ENCODE measurements at places on chromosomes 1 and 21.

- DNase-seq, result no peak
These were observed 152.7 kb upstream of the NEGR1 start for GRCh38 chr1:72435025-72435424.

DNA sequence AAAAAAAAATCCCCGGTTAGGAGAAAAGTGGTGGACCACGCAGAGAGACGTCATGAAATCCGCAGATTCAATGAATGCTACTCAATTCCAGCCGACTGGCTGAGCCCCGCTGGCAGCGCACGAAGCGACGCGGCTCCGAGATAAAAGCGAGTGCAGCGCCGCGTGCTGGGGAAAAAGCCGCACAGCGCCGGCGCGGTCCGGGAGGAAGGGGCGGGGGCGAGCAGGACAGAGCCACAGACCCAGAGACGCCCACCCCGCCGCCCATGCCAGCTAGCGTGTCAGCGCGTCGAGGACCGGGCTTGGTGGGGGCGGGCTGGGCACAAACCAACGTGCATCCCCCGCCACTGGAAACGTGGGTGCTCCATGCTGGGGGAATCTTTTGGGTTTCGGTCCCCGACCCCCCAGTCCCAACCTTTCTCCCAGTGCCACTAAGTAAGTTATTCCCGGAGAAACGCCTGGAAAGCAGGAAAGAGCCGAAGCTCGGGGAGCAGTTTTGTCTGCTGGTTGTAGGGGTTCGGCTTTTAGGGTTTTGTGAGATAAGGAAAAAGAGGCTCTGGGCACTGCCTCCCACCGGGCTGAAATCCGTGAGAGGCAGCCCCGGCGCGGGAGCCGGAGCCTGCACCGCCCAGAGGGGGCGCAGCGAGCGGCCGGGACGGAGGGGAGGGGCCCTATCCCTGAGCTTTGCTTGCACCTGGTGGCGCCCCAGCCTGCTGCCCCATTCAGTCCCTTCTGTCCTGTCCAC is at the start of gene KCNJ6:
Gene KCNJ6 (minus strand): TSS at position 148 of the 742 bp plus-strand sequence. CDS start 75,775 bp downstream, outside the sequence.
- DNase-seq, result peak; percentile 87

DNA sequence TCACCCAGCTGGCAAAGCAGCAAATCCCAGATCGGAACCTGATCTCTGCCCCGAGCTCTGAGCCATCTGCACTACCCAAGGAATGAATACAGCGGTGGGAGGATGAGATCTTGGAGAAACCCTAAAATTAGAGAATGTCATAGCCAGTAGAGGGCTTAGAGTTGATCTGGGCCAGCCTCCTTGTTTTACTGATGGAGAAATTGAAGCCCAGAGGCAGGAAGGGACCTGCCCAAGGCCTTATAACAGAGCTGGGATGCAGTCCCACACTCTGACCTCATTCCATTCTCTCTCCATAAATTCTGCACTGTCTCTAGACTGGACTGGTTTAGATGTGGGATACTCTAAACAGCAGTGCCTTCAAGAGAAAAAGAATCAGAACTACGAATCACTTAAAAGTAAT is 4.8 kb upstream of the SFN start:
- DNase-seq, result no peak

DNA sequence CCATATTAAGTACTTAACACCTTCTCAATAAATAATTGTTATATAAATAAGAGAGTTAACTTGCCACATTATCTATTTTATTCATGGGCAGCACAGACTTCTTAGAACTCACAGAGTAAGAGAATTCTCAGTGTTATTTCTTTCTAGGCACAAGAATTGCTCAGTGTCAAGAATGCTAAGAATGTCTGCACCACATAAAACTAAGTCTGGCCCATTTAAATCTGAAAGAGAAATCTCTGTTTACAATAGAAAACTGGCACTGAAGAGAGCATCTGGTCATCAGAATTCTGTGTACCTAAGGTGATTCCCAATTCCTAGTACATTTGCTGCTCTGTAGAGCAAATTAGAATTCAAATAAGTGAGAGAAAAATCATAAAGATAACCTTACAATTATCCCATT is 3.8 kb downstream of the OR10K2 start:
- peak; percentile 1 for DNase-seq

GRCh38 chr1:43144237-43144636 is 27.9 kb downstream of the EBNA1BP2 start:
- DNase-seq, result no peak

DNA sequence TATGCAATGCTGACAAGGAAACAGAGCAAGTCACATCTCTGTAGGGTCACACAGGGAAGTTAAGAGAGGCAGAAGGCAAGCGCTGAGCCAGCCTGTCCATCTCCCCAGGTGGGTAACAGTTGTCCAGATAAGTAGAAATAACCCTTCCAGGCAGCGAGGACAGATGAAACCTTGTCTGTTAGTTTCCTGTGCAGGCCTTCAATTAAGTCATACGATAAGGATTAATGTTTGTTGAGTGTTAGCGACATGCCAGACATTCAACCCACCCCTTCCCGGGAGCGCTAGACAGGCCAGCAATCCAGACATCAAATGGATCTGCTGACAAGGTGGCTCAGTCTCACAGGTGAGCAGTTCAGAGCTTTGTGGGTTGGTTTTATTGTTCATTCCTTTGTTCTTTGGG is 221.5 kb upstream of the FMN2 start:
- DNase-seq, result no peak

GRCh38 chr1:219076326-219076937 is 97.2 kb upstream of the LYPLAL1 start:
- no peak for DNase-seq

GRCh38 chr21:29671728-29672127 is 268.1 kb downstream of the GRIK1 start:
- no peak for DNase-seq

DNA sequence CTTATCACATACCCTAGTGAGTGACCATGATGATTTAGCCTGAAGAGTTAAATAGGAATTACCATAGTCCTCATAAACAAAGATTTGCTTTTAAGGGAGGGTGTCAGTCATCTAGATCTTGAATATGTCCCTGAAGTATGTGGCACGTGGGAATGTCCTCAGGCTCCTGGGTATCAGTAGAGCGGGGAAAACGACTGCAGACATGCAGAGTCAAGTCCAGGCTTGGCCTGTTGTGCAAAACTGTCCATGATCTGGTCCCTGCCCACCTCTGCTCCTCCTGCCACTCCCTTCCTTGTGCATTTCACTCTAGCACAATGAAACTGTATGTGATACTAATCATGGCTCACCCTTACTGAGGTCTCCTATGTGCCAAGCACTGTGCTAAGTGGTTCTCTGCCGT is 12.9 kb downstream of the MOV10 start:
- DNase-seq, result no peak

DNA sequence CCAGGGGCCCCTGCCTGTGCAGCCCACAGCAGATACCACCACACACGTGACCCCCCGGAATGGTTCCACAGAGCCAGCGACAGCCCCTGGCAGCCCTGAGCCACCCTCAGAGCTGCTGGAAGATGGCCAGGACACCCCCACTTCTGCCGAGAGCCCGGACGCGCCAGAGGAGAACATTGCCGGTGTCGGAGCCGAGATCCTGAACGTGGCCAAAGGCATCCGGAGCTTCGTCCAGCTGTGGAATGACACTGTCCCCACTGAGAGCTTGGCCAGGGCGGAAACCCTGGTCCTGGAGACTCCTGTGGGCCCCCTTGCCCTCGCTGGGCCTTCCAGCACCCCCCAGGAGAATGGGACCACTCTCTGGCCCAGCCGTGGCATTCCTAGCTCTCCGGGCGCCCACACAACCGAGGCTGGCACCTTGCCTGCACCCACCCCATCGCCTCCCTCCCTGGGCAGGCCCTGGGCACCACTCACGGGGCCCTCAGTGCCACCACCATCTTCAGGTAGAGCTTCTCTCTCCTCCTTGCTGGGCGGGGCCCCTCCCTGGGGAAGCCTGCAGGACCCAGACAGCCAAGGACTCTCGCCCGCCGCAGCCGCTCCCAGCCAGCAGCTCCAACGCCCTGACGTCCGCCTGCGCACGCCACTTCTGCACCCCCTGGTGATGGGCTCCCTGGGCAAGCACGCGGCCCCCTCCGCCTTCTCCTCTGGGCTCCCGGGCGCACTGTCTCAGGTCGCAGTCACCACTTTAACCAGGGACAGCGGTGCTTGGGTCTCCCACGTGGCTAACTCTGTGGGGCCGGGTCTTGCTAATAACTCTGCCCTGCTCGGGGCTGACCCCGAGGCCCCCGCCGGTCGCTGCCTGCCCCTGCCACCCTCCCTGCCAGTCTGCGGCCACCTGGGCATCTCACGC is 51.0 kb downstream of the COL18A1 start:
- no peak for DNase-seq

DNA sequence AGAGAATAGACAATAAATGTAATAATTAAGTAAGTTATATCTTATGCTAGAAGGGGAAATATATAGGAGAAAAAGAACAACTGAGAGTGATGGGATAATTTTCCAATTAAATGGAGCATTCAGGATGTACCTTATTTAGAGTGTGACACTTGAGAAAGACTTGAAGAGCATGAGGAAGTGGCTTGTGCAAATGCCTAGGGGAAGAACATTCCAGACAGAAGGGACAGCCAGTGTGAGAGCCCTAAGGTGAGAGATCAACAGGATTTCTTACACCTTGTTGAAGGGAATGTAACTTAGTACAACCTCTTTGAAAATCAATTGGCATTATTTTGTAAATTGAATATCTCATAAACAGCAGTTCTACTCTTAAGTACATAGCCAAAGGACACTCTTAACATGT is 28.8 kb upstream of the TSPAN2 start:
- DNase-seq, result peak; percentile 37

DNA sequence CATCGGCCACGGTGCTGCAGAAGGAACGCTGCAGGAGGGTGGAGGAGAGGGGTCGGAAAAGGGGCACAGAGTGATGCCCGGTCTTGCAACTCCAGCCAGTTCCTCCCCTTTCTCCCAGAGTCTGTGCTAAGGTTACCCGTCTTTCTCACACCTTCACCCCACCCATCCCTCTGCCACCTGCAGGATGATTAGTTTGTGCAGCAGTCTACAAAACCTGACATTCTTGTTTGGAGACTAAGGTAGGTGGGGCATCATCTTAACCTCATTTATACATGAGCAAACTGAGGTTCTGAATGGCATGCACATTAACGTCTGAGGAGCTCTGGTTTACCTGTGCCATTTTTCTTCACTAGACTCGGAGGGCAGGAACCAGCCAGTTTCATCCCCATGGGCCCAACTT is 232.3 kb downstream of the GRIK3 start:
- no peak for DNase-seq

DNA sequence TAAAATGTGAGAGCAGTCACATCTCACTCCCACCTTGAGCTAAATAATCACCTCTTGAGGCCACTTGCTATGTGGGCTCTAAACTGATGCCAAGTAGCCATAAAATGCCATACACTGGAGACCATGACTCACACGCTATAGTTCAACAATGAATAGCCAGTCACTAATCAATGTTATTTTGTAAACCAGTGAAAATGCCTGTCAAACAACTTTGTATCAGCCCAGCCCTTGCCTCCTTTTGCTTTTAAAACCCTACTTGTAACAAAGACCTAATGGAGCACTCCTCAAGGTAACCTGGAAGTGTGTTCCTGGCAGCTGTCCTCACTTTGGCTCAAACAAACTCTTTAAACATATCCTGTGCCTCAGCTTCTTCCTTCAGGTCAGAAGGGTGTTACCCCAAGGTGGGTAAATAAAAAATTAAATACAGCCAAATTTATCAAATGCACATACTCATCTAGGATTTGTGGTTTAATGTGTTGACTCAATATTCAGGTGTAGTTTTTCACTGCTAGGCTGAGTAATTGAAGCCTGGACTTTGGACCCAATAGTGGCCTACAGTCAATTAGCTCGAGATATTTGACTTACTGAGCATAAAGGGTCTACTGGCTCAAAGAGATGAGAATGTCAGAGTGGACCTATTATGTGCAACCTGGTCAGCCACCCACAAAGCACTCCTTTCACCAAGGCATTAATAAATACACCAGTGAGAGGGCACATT is 154.3 kb downstream of the COQ8A start:
- no peak for DNase-seq

DNA sequence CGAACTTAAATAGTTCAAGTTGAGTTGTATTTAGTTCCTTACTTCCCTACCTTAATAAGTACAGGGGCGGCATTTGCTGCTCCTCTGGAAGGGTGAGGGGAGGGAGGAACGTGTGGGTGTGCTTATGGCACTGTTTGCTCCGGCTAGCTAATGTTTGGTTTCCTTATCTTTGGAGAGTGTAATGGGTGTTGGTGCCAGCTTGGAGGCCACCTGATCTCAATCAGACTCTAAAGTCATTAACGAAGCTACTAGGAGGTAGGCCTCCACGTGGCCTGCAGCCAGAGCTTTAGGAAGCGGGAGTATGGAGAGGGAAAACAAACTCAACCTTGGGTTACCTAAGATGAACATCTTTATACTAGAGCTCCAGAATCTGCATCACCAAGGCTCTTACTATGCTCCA is 43.0 kb upstream of the RAP1A start:
- DNase-seq, result no peak

DNA sequence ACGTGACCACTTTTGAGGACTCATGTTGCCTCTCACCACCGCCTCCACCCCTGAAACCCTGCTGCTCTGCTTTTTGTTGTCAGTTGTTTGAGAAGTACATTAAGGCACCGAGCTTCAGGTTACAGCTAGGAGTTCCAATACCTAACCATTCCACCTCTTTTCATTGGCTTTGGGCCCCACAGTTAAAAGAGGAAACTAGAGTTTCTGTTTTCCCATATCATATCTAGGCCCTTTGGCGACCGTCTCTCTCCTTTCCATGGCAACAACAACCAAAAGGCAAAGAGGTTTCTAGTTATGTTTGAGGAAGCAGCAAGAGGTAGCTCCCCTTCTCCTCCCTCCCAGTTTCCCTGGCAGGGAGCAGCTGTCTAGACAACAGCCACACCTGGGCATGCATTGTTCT is 5.9 kb downstream of the ANKRD35 start:
- DNase-seq, result peak; percentile 18

GRCh38 chr1:158353303-158354075 is at the start of gene CD1E:
TSS of gene CD1E (plus strand) at chr1:158353894. CDS start at chr1:158353989, 95 bp downstream.
- no peak for DNase-seq

DNA sequence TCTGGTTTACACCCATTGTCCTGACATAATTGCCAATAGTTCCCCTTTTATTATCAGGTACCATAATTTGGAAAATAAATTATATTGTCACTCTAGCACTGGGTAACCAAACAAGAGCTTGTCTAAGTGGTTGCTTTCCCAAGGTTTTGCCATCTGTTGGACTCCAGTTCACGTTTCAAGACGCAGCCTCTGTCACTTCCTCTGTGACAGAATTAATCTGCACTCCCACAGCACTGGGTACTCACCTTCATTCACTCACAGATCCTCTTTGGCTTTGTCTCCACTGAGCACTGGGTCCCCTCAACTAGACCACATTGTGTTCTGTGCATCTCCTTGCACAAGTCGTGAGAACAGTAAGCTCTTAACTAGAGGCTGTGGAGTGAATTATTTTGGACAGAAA is 123.6 kb upstream of the JUN start:
- DNase-seq, result no peak

Measured in ELF-1 (cell line).